CD4-positive, alpha-beta T cell treated with Interleukin-4 for 1 hour (primary cell): ENCODE measurements at places on chromosomes 2 and 18.

DNA sequence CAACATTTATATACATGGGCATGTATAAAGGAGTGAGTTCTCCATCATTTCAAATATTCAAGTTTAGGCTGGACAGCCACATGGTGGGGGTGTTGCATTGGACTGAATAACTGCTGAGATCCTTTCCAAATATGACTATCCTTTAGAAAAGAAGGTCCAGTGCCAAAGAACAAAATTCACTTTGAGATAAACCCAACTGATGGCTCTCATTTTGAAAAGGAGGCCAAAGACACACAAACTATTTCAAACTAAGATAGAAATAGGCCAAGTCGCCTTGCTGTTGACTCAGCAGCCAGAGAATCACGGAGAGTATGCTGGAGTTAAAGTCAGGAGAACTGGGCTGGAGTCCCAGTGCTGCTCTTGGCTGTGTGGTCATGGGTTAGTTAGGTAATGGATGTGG, 204.5 kb upstream of the LRATD1 start:
- no peak for DNase-seq

- no peak for DNase-seq
These were observed 21.9 kb upstream of the MGAT5 start for GRCh38 chr2:134231965-134232340.

- no peak for DNase-seq
These were observed 53.6 kb upstream of the NRXN1 start for GRCh38 chr2:51085420-51086068.

DNA sequence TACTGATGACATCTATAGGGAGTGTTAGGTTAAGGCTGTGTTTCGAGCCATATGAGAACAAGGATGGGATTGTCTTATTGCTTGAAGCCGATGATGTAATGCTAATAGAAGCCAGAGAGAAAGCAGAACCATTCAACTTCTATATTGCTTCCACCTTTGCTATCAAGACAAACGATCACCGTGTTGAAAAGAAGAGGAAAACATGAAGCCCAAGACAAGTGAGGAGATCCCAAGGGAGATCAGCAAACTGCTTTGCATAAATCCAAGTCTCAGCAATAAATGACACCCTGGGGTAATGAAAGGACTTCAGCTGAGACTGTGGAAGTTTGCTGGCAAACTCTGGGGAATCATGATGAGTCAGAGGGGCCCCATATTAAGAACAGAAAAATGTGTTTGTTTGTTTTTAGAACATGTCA, 206.2 kb downstream of the NCKAP5 start:
- DNase-seq = no peak
